ENCODE measurements at places on chromosomes 5 and 9.

DNA sequence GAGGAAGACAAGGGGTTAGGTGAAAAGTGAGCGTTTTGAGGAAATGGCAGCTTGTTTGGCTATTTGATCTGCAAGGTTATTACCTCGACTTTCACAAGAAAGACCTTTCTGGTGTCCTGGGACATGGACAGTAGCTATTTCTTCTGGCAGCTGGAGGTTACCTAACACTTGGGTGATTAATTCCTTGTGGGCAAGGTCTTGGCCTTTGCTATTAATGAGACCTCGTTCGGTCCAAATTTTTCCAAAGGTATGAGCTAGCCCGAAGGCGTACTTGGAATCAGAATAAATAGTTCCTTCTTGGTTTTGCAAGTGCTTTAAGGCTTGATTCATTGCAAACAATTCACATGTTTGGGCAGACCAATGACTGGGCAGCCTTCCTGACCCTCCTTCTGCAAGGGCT, 4.9 kb downstream of the GTF3C5 start:
- H3K27ac ChIP-seq = no peak overlapping the region
- H3K4me1 ChIP-seq = peaks cover 3% of the 10 kb centered on the region

GRCh38 chr5:118637947-118638670, 350.2 kb downstream of the DTWD2 start:
- no peaks in the 10 kb centered on the region for H3K4me1 ChIP-seq
- no peak overlapping the region for H3K27ac ChIP-seq
- DNase-seq = no peak

GRCh38 chr9:1456301-1457024, 406.3 kb downstream of the DMRT2 start:
- DNase-seq = no peak
- H3K27me3 ChIP-seq = no peaks in the 10 kb centered on the region
- H3K27ac ChIP-seq = no peak overlapping the region
- H3K4me1 ChIP-seq = no peaks in the 10 kb centered on the region
- no peak overlapping the region for H3K4me3 ChIP-seq

DNA sequence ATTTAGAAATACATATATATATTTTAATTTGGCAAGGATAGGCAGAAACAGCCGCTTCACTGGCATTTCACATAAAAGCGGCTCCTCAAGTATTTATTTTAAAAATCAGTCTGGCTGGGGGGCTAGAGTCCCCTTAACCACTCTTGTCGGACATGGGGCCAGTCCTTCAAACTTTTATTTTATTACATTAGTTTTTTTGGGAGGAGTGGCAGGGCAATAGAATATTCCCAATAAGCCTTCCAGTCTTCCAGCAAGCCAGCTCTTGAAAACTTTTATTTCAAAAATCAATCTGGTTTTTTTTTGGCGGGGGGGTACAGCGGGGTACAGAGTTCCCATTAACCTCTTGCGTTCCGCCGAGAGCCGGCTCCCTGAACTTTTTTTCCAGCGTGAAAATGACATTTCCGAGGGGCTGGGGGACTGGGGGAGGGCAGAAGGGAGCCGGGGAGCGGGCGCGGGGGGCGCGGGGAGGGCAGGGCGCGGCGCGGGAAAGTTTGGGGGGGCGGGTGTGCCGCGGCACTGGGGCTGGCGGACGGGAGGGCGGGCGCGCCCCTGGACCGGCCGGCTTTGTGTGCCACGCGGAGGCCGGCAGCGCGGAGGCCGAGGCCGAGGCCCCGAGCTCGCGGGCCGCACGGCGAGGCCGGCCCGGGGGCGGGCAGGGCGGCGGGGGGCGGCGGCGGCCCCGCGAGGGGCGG, 504 bp upstream of the ZNF618 start:
- no peaks in the 10 kb centered on the region for H3K36me3 ChIP-seq
- no peak overlapping the region for H3K27ac ChIP-seq
- no peaks in the 10 kb centered on the region for H3K27me3 ChIP-seq
- peak overlapping the region; percentile 74 for H3K4me3 ChIP-seq
- H3K4me1 ChIP-seq = no peaks in the 10 kb centered on the region

DNA sequence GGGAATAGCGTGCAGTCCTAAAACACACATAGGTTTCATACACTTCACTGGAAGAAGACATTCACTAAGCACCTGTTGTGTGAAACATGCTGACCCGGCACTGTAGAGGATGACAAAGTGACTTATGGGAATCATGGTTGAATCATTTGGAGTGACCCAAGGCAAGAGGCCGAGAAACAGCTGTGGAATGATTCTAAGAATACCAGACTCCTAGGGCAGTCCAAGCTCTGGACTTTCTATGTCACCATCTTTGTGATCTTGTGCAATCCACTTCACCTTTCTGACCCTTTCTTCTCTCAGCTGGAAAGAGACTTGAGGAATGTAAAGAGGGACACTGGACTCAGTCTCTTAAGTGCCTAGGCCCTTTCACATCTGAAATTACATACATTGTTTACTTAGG, 13.1 kb downstream of the MSANTD3 start:
- peak; percentile 99 for DNase-seq
- H3K27ac ChIP-seq = peak overlapping the region; percentile 54
- no peaks in the 10 kb centered on the region for H3K27me3 ChIP-seq
- H3K4me3 ChIP-seq = no peak overlapping the region
- peaks cover 8% of the 10 kb centered on the region for H3K4me1 ChIP-seq
- peaks cover 10% of the 10 kb centered on the region for H3K36me3 ChIP-seq

DNA sequence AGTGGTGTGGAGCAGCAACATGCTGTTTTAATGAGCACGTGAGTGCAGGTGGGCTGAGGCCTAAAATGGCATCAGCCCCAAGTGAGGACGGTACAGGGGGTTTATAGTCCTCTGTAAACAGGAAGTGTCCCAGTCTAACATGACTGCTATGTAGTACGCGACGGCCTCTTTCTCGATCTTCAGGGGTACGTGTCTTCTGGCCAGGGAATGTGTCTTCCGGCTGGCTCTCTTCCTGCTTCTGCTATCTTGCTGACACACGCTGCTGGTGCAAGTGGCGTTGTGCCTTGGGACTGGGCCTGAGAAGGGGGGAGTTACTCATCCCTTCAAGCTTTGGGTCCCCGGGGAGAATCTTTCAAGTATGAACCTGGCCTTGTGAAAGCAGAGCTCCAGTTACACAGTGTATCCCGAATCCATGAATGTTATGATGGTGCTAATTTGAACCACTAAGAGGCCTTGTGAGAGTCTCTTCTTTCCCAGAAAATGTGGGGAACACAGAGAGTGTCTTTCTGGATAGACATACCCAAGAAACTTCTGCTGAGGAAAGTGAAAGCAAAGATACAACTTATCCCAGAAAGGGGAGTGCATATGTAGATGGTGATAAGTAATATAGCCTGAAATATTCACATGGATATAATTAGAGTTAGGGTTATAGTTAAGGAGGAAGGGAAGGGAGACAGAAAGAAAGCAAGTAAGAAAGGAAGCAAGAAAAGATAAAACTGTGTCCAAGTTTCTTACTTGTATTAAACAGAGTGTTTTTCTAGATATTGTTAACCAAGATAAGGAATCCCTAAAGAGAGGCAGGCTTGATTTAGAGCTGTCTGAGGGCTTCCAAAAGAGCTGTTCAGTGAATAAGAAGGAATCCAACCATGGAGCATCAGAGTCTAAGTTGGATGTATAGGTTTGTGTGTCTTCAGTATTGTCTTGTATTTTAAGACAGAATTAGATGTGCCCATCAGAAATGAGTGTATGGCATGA, 35.5 kb upstream of the ANXA2R start:
- no peaks in the 10 kb centered on the region for H3K4me1 ChIP-seq
- H3K27me3 ChIP-seq = no peaks in the 10 kb centered on the region
- H3K27ac ChIP-seq = no peak overlapping the region
- peaks cover 7% of the 10 kb centered on the region for H3K36me3 ChIP-seq
- no peak overlapping the region for H3K4me3 ChIP-seq

DNA sequence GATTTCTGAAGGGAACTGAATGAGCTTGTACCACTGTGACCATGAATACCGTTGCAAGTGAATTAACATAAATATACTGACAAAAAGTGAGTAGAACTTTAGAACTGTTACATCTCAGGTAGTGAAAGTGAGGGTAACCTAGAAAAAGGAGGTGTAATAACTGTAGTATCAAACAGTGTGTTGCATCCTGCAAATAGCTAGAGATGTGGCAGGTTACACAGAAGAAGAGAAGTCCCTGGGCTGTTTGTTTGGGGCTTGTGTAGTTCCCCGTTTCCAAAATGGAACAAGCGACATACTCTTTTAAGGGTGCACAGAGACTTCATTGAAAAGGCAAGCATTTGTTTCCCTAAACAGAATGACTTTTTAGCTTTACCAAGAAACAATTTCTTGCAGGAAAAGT, 214.8 kb downstream of the NR3C1 start:
- DNase-seq = no peak
- H3K27me3 ChIP-seq = no peaks in the 10 kb centered on the region
- H3K4me1 ChIP-seq = peaks cover 4% of the 10 kb centered on the region
- no peak overlapping the region for H3K4me3 ChIP-seq
- H3K36me3 ChIP-seq = no peaks in the 10 kb centered on the region

DNA sequence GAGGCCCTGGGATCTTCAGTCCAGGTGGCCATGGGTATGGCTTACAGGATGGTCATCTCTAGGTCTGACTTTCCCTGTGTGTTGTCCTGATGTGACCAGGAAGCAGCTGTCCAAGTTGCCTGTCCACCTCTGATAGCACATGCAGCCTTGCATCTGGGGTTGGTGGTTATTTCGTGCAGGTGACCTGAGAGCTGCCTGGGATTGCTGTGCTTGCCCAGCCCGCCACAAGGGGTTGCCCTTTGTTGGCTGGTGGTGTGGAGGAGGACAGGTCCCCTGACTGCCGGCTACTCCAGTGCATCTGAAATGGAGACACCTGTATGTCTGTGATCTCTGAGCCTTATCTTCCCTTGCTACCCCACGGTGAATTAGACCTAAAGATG, 212.6 kb downstream of the ARHGAP26 start:
- H3K27ac ChIP-seq = no peak overlapping the region
- H3K27me3 ChIP-seq = no peaks in the 10 kb centered on the region

GRCh38 chr9:130183133-130183762, 11.0 kb downstream of the NCS1 start:
- no peaks in the 10 kb centered on the region for H3K27me3 ChIP-seq
- no peak overlapping the region for H3K4me3 ChIP-seq
- peaks cover 8% of the 10 kb centered on the region for H3K36me3 ChIP-seq
- peak overlapping the region; percentile 50 for H3K27ac ChIP-seq
- DNase-seq = peak; percentile 33
- peaks cover 30% of the 10 kb centered on the region for H3K4me1 ChIP-seq

- H3K4me1 ChIP-seq = no peaks in the 10 kb centered on the region
- DNase-seq = no peak
- no peak overlapping the region for H3K4me3 ChIP-seq
- no peak overlapping the region for H3K27ac ChIP-seq
- no peaks in the 10 kb centered on the region for H3K27me3 ChIP-seq
These were observed 79.2 kb downstream of the MAST4 start for GRCh38 chr5:66675406-66675805.

DNA sequence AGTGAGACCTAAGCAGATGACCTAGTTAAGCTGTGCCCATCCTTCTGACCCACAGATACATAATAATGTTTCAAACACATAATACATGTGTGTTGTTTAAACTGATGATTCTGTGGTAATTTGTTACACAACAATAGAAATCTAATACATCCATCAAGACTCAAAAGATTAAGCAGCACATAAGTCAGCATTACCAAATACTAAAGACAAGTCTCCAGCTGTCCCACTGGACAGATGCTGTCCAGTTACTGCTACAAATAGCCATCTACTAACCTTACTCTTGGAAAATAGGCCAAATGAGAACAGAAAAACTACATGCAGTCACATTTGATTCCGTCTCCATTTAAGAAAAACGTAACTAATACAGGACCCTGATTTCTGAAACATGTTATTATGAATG, 10.8 kb downstream of the TRMO start:
- no peaks in the 10 kb centered on the region for H3K36me3 ChIP-seq
- H3K4me1 ChIP-seq = no peaks in the 10 kb centered on the region
- no peaks in the 10 kb centered on the region for H3K27me3 ChIP-seq

GRCh38 chr5:139065306-139065705, 132.9 kb downstream of the SIL1 start:
- no peak overlapping the region for H3K4me3 ChIP-seq
- no peaks in the 10 kb centered on the region for H3K27me3 ChIP-seq
- DNase-seq = no peak
- peaks cover 8% of the 10 kb centered on the region for H3K4me1 ChIP-seq
- H3K36me3 ChIP-seq = no peaks in the 10 kb centered on the region

DNA sequence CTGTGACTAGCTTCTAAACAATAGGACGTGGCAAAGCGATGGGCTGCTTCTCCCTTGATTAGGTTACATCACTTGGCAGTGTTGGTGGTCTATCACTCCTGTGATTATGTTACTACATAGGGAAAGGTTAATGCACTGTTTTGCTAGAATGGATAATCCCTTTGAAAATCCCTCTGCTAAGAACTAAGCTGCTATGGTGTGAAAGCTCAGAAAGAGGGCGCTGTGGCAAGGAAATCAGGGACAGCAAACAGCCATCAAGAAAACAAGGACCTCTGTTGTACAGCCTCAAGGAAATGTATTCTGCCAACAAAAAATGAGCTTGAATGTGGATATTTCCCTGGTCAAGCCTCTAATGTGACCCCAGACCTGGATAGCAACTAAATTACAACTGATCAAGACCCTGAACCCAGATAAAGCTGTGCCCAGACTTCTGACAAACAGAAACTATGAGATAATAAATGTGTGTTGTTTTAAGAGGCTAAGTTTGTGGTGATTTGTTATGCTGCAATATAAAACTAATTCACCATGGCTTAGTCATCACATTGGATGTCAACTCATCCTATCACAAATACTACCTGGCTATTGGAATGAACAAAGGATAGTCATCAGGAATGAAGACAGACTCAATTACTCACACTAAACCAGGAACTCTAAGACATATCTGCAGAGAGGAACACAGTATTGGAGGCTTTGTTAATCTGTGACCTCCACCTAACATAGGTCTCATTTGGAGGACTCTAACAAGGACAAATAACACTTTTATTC, 1215.9 kb downstream of the EFNA5 start:
- peak; percentile 15 for DNase-seq
- H3K4me1 ChIP-seq = no peaks in the 10 kb centered on the region
- H3K4me3 ChIP-seq = no peak overlapping the region
- H3K27ac ChIP-seq = no peak overlapping the region
- no peaks in the 10 kb centered on the region for H3K36me3 ChIP-seq

- H3K4me3 ChIP-seq = no peak overlapping the region
- H3K27ac ChIP-seq = no peak overlapping the region
- H3K4me1 ChIP-seq = no peaks in the 10 kb centered on the region
- no peaks in the 10 kb centered on the region for H3K36me3 ChIP-seq
- no peak for DNase-seq
These were observed 45.0 kb upstream of the NR3C1 start for GRCh38 chr5:143448518-143448917.

DNA sequence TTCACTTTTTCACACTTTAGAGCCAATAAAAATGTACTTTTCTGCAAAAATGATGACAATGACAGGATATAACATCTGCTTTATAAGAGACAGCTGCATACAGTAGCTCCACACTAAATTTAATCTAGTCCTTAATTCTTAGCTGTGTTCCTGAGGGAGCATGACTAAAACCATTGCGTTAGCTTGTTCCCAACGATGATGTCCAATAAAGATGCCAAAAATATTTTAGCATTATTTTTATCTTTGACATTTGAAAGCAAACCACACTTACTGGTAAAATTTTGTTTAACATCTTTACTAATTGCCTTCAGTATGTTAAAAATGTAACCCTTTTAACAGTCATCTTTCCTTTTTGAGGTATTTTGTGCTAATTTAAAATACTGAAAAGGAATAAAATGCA, 382.7 kb downstream of the CHSY3 start:
- H3K27me3 ChIP-seq = no peaks in the 10 kb centered on the region
- H3K27ac ChIP-seq = no peak overlapping the region
- H3K36me3 ChIP-seq = no peaks in the 10 kb centered on the region
- H3K4me1 ChIP-seq = no peaks in the 10 kb centered on the region

- peak; percentile 47 for DNase-seq
- no peak overlapping the region for H3K27ac ChIP-seq
- H3K36me3 ChIP-seq = no peaks in the 10 kb centered on the region
- H3K27me3 ChIP-seq = no peaks in the 10 kb centered on the region
- H3K4me3 ChIP-seq = no peak overlapping the region
- no peaks in the 10 kb centered on the region for H3K4me1 ChIP-seq
These were observed 3.6 kb upstream of the SLC1A3 start for GRCh38 chr5:36602704-36603321.
